ENCODE measurements at places on chromosomes 7 and 10.
A peak's percentile ranks its signal among the peaks of the same experiment; 100 is the strongest.

GRCh38 chr7:130961128-130961601 lies 227.2 kb upstream of the KLF14 start:
- DNase-seq = peak; percentile 23

DNA sequence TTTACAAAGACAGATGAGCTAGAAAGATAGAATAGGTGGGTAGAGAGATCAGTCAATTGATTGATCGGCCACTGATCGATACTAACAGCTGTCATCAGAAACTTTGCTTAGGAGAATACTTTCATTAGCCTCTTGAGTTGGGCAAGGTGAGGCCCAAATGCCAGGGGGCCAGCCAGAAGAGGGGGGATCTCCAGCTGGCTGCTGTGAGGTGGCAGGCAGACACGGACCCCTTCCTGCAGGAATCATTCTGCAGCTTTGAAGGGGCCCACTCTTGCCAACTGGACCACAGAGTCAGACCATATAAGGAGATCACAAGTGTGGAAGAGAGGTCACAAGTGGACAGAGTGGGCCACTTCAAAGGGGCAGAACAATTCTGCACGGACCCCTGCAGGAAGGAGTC lies 62.9 kb upstream of the DOCK1 start:
- DNase-seq = no peak

DNA sequence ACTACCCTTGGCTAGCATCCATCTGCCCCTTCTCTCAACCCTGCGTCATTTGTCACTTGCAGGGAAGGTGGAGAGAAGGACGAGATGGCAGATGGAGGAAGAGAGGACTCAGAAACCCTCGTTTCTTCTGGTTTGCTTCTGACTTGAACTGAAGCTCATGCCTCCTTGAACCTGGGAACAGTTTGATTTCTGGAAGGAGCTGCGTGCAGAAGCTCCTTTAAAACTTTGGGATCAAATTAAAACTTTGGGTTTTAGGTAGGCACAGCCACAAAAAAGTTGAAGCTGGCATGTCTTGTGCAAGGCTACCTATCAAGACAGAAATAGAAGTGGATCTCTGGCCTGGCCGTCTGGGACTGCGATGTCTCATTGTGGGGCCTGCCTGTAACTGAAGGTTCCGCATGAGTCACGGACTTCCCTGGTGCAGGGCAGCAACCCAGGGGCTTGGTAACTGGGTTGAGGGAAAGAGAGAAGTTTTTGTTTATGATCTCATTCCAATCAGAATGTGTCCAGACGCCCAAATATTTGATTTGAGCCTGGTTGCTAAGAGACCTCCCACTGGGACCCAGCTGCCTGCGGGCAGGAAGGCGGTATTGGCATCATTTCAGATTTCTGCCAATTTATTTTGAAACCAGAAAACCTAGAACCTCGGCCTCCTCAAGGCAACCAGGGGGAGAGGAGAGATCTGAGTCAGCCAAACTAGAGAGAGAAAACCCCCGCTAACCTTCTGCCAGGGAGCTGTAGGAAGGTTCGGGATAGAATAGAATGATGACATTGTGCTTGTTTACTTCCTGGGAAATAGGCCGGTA lies 15.8 kb upstream of the CAMK1D start:
- peak; percentile 33 for DNase-seq

DNA sequence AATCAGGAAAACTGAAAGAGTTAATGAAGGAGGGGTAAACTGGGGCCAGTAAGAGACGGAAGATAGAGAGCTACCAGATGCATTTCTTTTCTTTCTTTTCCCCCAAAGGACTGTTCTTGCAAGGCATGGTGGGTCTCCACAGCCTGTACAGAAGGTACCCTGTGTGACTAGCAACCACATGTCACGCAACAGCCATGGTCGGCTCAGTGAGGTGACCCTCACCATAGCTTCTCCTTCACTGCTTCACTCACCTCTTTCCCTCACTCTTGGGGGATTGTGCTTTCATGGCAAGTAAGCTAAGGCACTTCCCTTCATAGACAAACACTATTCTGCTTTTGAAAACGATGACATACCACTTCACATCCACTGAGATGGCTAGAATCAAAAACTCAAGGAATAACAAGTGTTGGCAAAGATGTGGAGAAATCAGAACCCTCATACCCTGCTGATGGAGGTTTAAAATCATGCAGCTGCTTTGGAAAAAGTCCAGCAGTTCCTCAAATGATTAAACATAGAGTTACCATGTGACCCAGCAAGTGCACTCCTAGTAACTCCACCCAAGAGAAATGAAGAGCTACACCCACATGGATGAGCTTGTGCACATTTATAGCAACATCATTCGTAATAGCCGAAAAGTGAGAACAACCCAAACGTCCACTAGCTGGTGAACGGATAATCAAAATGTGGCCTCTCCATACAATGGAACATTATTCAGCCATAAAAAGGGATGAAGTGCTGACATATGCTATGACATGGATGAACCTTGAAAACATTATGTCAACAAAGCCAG lies 3.8 kb upstream of the INSIG1 start:
- no peak for DNase-seq

- peak; percentile 54 for DNase-seq
Observed at GRCh38 chr7:23346316-23346715, 47.2 kb downstream of the MALSU1 start.

GRCh38 chr7:36490419-36490830 lies 100.8 kb downstream of the ANLN start:
- DNase-seq = no peak

GRCh38 chr10:69202332-69202731 lies 17.8 kb upstream of the HKDC1 start:
- DNase-seq = no peak

DNA sequence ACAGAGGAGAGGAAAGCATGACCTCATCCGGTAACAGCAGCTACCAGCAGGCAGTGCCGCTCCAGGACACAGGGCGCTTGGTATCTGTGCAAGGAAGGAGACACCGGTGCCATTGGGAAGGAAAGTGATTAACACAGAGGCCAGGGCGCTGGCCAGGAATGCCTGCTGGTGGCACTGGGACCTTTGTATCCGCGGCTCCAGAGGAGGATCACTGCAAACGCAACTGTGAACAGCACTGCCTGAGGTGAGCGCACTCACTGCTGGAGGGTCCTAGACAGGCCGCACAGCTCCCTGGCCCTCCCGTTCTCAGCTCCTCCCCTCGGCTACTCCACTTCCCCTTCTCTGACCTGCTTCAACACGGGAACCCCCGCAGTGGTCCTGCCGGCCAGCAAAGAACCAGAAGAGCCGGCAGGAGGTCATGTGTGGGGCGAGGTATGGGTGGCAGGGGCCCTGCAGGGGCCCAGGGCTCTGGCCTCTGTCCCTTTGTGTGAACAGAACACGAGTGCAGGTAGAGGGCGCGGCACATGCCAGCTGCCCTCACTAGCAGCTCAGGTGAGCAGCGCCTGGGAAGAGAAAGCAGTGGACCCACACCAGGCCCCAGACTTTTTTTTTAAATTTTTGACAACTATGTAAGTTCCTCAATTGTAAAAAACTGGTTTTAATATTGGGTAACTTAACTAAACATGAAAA lies 107.6 kb downstream of the VIPR2 start:
- DNase-seq = no peak

DNA sequence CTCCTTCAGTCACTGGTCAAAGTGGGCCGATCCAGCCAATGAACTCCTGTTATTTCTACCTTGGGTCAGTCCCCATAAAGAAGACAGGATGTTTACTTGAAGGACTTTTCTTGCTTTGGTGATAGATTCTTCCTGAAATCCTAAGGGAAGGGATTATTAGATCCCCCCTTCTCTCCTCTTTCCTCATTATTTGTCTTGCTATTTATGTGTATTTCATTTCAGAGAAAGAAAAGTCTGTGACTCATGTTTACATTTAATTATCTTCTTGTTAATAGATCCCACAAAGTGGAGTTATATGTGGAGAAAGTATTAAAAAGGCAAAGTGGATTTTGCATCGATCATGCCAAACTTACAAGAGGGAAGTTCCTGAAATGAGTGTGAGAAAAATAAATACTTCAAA lies 341.5 kb downstream of the PHTF2 start:
- no peak for DNase-seq

- no peak for DNase-seq
Observed at GRCh38 chr10:115417585-115418265, 324.6 kb downstream of the ATRNL1 start.

DNA sequence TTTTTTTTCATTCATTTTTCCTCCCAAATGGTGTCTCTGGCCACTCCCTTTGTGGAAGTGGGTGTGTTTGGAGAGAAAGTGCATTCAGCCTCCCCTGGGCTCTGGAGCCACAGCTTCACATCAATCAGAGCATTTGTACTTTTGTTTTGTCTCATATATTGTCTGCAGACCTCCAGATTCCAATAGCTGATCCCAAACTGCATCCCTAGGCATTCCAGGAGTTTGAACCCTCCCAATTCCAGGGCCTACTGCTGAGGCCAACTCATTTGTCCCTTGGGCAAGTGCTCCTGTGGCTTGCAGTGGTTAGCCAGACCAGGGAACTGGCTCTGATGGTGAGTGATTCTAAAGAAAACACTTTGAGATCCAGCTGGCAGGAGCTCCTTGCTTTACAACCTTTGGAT lies 163.3 kb downstream of the IPMK start:
- no peak for DNase-seq

DNA sequence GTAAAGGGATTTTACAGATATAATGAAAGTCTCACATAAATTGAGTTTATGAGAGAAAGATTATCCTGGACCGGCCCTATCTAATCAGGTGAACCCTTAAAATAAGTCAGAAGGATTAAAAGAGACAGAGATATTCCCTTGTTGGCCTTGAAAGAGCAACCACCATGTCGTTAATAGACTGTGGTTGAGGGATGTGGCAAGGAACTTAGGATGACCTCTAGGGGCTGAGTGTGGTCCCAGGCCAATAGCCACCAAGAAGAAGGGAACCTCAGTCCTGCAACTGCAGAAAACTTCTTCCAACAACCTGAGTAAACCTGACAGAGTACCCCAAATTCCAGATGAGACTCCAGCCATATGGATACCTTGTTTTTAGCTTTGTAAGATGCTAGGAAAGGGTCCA lies 121.5 kb downstream of the POLR1F start:
- DNase-seq = no peak

DNA sequence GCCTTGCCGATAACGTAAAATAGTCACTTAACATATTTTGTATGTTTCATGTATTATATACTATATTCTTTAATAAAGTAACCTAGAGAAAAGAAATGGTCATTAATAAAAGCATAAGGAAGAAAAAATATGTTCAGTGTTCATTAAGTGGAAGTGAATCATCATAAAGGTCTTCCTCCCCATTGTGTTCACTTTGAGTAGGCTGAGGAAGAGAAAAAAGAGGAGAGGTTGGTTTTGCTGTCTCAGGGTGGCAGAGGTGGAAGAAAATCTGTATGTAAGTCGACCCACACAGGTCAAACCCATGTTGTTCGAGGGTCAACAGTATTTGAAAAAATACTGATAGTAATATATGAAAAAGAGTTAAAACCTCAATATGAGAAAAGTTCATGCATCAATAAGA lies 90.3 kb downstream of the GLCCI1 start:
- DNase-seq = no peak

DNA sequence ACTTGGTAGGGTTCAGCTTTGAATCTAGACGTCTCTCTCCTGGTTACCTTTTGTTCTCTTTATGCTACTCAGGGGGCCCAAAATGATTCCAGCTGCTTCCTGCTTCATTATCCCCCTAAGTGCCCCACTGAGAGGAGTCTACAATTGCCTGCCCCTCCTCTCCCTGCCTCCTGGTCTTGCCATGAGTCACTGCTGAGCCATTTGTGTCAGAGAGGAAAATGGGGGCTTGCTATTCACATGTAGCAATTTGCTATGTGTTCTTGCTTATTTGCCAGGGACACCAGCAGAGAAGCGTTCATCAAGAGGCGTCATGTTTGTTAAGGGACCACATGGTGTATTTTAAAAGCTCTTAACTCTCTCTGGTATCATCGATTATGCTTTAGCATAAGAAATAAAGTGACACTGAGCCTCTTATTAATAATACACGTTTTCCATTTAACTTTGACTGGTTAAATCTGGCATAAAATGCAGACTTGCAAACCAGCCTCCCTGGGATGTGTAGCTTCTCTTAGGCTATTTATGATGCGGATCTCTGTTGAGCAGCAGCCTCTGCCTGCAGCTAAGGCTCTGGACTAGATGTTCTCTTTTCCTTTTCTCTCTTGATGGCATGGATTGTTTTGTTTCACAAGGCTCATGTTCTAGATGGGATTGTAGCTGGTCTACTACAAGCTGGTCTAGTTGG lies 239.3 kb downstream of the AUTS2 start:
- DNase-seq = no peak

DNA sequence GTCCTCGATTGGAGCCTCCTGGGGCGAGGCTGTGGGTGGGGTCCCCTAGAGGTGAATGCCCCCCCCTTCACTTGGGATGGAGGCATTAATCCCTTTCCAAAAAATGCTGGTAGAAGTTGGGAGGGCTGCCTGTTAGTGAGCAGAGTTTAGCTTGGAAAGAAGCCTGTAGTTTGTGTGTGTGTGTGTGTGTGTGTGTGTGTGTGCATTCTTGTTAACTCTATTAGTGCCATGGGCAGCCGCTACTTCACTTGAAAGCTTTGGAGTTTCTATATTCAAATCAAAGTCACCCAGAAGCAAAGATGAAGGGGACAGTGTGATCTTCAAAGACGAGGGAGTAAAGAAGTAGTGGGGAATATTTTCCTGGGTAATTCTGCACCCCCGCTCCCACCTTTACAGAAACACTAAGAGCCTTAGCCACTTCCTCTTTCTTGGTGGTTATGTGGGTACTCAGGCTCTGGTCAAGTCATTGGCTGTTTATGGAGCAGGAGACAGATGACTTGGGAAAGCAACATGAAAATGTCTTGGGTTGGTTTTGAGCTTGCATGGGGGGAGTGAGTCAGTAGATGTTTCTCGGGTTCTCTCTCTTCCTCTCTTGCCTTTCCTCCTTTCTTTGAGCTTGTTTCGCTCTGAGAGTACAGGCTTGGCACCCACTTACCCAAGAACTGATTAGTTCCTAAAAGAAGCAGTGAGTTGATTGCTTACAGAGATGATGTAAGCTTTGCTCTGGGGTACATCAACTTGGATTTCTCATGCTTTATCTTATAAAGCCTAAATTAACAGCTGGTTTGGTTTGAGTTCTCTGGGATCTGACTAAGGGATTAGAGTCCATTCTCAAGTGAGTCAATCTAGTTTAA lies 35.9 kb downstream of the TCF7L2 start:
- DNase-seq = peak; percentile 9

GRCh38 chr10:61830072-61830845 lies 71.2 kb upstream of the ARID5B start:
- no peak for DNase-seq

- DNase-seq = no peak
Observed at GRCh38 chr7:22632674-22633073, 94.3 kb upstream of the IL6 start.

DNA sequence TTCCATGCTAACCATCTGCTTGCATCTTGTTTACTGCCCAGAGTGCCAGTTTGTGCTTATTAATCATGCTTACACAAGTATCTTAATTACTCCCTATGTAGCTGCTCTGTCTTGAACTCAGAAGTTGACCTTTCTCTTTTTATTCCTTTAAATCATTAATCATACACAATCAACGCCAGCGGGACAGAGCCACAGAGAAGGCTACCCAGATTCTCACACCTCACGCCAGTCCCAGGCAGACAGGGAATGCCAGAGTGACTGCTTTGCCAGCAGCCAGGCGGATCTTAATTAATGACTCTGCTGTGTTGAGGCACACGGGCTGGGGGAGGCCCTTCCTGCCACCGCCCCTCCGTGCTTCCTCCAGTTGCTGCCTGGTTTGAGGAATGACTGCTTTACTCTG lies 229.4 kb downstream of the LRMDA start:
- no peak for DNase-seq

All from naive B cell (primary cell).